ENCODE measurements at places on chromosomes 5 and 9. TPM values are rescaled to one million over a fixed set of nuclear protein-coding genes. Genes with fewer than 3 reads are reported as not detected.

GRCh38 chr5:18699681-18700080 is 1065.4 kb downstream of the TAF11L14 start:
- no peaks in the 10 kb centered on the region for H3K27me3 ChIP-seq
- no peak for DNase-seq
- H3K4me1 ChIP-seq: no peaks in the 10 kb centered on the region
- H3K36me3 ChIP-seq: no peaks in the 10 kb centered on the region
- H3K27ac ChIP-seq: no peak overlapping the region

GRCh38 chr5:150234576-150235499 is 45.0 kb downstream of the SLC6A7 start:
- H3K36me3 ChIP-seq: no peaks in the 10 kb centered on the region
- H3K27ac ChIP-seq: no peak overlapping the region
- H3K4me1 ChIP-seq: no peaks in the 10 kb centered on the region
- no peaks in the 10 kb centered on the region for H3K27me3 ChIP-seq
- no peak for DNase-seq

DNA sequence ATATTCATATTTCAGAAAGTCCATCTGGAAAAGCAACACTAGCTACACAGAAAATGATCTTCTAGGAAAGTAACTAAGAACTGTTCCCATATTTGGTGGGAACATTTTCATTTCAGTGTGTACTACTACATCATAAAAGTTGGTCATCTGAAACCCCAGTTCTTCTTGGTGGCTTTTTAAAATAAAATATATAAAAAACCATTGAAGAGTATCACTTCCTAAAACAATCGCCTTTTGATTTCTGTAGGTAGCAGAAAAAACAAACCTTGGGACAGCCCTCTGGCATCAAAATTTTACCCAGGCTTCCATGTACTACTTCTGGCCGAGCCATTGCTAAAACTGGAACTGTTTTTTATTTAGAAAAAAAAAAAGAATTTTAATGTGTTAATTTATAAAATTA is 158.5 kb downstream of the MLLT3 start:
- no peak for DNase-seq
- H3K4me3 ChIP-seq: no peak overlapping the region
- H3K4me1 ChIP-seq: peaks cover 9% of the 10 kb centered on the region
- H3K27ac ChIP-seq: no peak overlapping the region

The LMX1B gene
- total RNA-seq: 1.3 TPM

DNA sequence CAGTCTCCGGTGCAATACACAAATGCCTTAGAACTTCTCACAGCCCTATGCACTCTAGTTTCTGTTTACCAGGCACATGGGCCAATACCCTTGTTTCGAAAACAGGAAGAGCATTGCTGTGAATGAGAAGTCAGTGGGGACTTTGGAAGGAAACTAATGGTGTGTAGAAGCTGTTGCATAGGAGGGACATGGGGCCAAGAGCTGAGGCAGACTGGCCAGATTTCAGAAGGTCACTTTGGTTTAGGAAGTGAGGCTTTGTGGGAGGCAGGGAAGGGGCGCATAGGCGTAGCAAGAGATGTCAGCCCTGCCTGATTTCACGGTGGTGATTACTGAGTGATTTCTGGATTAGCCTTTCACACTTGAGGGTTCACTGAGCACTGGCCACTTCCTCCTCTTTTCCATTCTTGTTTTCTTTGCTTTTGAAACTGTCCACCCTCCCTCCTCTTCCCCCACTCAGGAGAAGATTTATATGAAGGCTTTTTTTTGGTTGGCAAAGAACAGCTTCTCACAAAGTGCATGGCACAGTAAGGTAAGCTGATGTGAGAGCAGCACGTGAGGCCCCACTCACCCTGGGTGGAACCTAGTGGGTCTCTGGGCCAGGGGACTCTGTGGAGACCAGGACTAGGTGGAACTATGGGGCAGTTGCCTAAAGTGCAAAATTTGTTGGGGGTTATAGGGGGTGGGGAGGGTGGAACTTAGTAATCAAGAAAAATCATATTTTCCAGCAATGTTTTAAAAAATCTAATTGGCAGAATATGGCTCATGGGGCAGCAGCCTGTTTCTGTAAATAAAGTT is 6.1 kb upstream of the TMEM252 start:
- no peaks in the 10 kb centered on the region for H3K27me3 ChIP-seq
- no peak overlapping the region for H3K4me3 ChIP-seq
- H3K4me1 ChIP-seq: peaks cover 16% of the 10 kb centered on the region
- H3K36me3 ChIP-seq: no peaks in the 10 kb centered on the region
- DNase-seq: no peak

- H3K27ac ChIP-seq: peak overlapping the region; percentile 87
- DNase-seq: no peak
- no peak overlapping the region for H3K4me3 ChIP-seq
- no peaks in the 10 kb centered on the region for H3K27me3 ChIP-seq
Measured at GRCh38 chr9:33137781-33138264, 29.3 kb downstream of the B4GALT1 start.

GRCh38 chr5:78509884-78510769 is 138.4 kb downstream of the LHFPL2 start:
- DNase-seq: peak; percentile 81
- H3K36me3 ChIP-seq: no peaks in the 10 kb centered on the region
- H3K27ac ChIP-seq: peak overlapping the region; percentile 81
- H3K4me1 ChIP-seq: peaks cover 61% of the 10 kb centered on the region

The IFNA13 gene
- total RNA-seq: not detected

- no peak overlapping the region for H3K4me3 ChIP-seq
- peaks cover 12% of the 10 kb centered on the region for H3K4me1 ChIP-seq
- H3K36me3 ChIP-seq: no peaks in the 10 kb centered on the region
- H3K27ac ChIP-seq: no peak overlapping the region
- H3K27me3 ChIP-seq: peaks cover 58% of the 10 kb centered on the region
Measured at GRCh38 chr5:135880278-135880677, 15.4 kb downstream of the IL9 start.

DNA sequence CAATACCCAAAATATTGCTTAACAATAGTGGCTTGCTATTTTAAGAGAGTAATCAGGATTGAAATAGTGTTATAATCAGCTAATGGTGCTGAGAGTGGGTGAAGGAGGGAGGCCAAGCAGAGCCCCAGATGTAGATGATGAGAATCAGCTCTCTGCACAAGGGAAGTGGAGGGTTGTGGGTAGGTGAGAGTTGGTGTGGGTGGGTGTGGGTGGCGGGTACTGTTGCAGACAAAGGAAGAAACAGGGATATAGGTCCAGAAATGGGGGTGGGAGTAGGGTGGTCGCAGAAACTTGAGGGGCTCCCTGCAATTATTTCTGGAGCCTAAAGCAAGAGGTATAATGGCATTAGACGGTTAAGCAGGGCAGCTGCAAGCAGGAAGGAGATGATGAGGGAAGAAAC is 7.4 kb upstream of the ADCY2 start:
- H3K27me3 ChIP-seq: peaks cover 29% of the 10 kb centered on the region
- no peak for DNase-seq
- H3K27ac ChIP-seq: no peak overlapping the region

The ZNF483 gene
- total RNA-seq: 5.8 TPM

GRCh38 chr5:142074006-142074405 is 34.6 kb upstream of the NDFIP1 start:
- no peaks in the 10 kb centered on the region for H3K36me3 ChIP-seq
- DNase-seq: no peak
- H3K27ac ChIP-seq: no peak overlapping the region

The LCN9 gene
- not detected for total RNA-seq

GRCh38 chr9:121651008-121651294 is 483 bp upstream of the DAB2IP start:
- no peaks in the 10 kb centered on the region for H3K36me3 ChIP-seq
- H3K27me3 ChIP-seq: no peaks in the 10 kb centered on the region
- DNase-seq: no peak
- H3K4me1 ChIP-seq: peaks cover 91% of the 10 kb centered on the region
- H3K27ac ChIP-seq: peak overlapping the region; percentile 88

The AK8 gene
- total RNA-seq: 0.74 TPM

The DENND4C gene
- total RNA-seq: 20.8 TPM

The PAEP gene
- total RNA-seq: not detected

DNA sequence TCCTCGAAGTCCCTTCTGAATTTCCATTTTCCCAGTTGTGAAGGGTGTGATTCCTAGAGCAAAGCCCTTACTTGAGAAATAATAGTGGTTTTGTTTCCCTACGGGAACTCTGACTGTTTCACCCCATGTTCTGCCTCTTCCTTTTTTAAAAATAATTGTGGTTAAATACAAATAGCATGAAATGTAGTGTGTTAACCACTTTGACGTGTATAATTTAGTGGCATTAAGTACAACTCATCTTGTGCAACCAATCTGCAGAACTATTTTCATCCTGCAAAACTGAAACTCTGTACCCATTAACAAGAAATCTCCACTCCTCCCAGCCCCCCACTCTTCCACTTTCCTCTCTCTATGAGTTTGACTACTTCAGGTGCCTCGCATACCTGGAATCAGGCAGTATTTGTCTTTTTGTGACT is 35.6 kb upstream of the HAND1 start:
- no peaks in the 10 kb centered on the region for H3K36me3 ChIP-seq
- H3K4me3 ChIP-seq: no peak overlapping the region
- DNase-seq: no peak
- no peak overlapping the region for H3K27ac ChIP-seq

The PCDH12 gene
- 7.6 TPM for total RNA-seq

- H3K4me3 ChIP-seq: no peak overlapping the region
- DNase-seq: no peak
- H3K4me1 ChIP-seq: peaks cover 16% of the 10 kb centered on the region
- peaks cover 42% of the 10 kb centered on the region for H3K36me3 ChIP-seq
- H3K27me3 ChIP-seq: no peaks in the 10 kb centered on the region
- no peak overlapping the region for H3K27ac ChIP-seq
Measured at GRCh38 chr5:134837530-134838181, 8.1 kb upstream of the C5orf24 start.

DNA sequence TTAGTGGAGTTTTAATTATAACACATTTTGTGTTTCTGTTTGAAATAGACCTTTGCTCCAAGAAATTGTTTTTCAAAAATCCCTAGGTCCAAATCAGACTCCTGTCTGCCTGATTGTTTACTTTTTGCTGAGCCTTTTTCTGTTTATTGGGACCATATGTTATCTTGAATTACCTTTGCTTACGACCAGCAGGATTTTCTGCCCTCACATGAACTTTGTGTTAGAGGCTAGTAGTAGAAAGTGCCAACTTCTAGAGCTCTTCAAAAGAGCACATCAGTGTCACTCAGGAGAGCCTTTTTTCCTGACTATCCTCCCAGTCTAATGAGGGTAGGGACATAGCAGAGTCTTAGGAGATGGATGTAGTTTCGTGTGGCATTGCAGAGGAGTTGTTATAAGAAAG is 10.2 kb downstream of the RECK start:
- peaks cover 43% of the 10 kb centered on the region for H3K4me1 ChIP-seq
- no peak for DNase-seq
- no peaks in the 10 kb centered on the region for H3K36me3 ChIP-seq
- H3K27ac ChIP-seq: no peak overlapping the region
- H3K27me3 ChIP-seq: no peaks in the 10 kb centered on the region

- no peaks in the 10 kb centered on the region for H3K36me3 ChIP-seq
- DNase-seq: no peak
- H3K4me1 ChIP-seq: peaks cover 62% of the 10 kb centered on the region
- H3K4me3 ChIP-seq: no peak overlapping the region
Measured at GRCh38 chr5:10578869-10579268, 15.0 kb downstream of the ANKRD33B start.

The NR6A1 gene
- total RNA-seq: 1.0 TPM

The NPR3 gene
- total RNA-seq: 81.0 TPM

The BAAT gene
- not detected for total RNA-seq

- DNase-seq: no peak
- no peaks in the 10 kb centered on the region for H3K36me3 ChIP-seq
- no peak overlapping the region for H3K27ac ChIP-seq
- H3K4me3 ChIP-seq: no peak overlapping the region
- H3K4me1 ChIP-seq: peaks cover 2% of the 10 kb centered on the region
Measured at GRCh38 chr5:57432876-57433275, 49.7 kb downstream of the ACTBL2 start.

The GPR150 gene
- 0.14 TPM for total RNA-seq

GRCh38 chr5:39775797-39776365 is 351.1 kb upstream of the DAB2 start:
- no peaks in the 10 kb centered on the region for H3K36me3 ChIP-seq
- no peak overlapping the region for H3K4me3 ChIP-seq

The PDCD1LG2 gene
- total RNA-seq: 2.0 TPM

DNA sequence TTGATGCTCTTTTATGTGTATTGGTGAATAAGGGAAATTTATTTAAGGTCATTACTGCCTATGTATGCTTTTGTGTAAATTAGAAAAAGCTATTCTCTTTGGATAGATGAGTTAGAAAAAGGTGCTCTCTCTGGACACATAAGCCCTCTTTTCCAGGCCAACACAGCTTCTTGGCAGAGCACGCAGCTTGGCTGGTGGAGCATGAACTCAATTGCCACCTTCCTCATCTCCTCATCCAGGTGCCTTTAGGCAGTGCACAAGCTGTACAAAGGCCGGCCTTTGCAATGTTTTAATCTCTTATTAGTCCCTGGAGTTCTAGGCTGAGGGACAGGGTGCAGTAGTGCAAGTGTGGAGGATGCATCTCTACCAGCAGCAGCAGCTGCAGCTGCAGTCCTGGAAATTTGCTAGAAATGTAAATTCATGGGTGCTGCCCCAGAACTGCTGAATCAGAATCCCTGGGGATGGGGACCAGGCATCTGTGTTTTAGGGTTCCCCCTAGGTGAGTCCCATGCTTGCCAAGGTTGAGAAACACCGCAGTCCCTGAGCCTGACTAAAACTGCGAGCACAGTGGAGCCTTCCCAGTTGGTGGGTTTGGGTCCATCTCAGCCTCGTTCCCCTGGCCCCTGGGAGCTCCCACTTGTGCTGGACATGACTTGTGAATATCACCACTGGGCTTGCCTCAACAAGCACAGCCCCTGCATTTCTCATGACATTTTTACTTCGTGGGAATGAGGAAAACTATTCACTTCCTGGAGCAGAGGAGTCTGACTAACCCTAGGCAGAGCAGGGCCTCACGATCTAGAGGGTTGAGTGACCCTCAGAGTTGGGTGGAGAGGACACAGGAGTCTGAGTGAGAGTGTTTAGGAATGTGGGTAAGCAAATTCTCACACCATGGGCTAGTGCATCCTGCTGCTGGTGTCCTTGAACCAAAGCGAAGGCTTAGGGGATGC is 272.3 kb downstream of the ZSWIM6 start:
- no peak overlapping the region for H3K4me3 ChIP-seq
- H3K36me3 ChIP-seq: no peaks in the 10 kb centered on the region
- no peak overlapping the region for H3K27ac ChIP-seq
- peaks cover 19% of the 10 kb centered on the region for H3K4me1 ChIP-seq
- no peak for DNase-seq
- no peaks in the 10 kb centered on the region for H3K27me3 ChIP-seq

The SPATA31D4 gene
- not detected for total RNA-seq

- peaks cover 15% of the 10 kb centered on the region for H3K4me1 ChIP-seq
- H3K27ac ChIP-seq: no peak overlapping the region
- H3K27me3 ChIP-seq: peaks cover 15% of the 10 kb centered on the region
- no peak for DNase-seq
Measured at GRCh38 chr5:178437386-178438075, 152.7 kb downstream of the COL23A1 start.

DNA sequence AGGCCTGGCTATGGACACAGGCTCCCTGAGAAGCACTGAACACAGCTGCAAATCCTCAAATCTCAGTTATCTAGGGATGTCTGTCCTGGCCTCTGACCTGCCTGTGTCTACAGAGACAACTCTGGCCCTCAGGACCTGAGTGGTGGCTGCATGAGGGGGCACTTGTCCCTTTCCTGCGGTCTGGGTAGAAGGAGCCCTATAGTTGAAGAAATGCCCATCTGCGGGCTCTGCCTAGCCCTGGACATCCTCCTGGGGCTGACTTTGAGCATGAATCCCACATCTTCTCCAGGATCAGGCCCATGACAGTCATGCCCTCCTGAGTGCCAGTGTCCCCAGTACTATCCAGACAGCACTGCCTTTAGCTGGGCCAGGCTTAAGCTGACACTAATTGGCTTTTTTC is 10.0 kb downstream of the DNAJB5 start:
- H3K36me3 ChIP-seq: peaks cover 22% of the 10 kb centered on the region
- H3K4me1 ChIP-seq: peaks cover 38% of the 10 kb centered on the region

- no peak overlapping the region for H3K4me3 ChIP-seq
- DNase-seq: no peak
- H3K36me3 ChIP-seq: no peaks in the 10 kb centered on the region
- H3K27ac ChIP-seq: no peak overlapping the region
Measured at GRCh38 chr9:83598487-83598886, 24.5 kb upstream of the IDNK start.
